ENCODE measurements at places on chromosomes 2 and 18. TPM values are rescaled to one million over a fixed set of nuclear protein-coding genes. Genes with fewer than 3 reads are reported as not detected.

The ANKRD30BL gene
- not detected for polyA plus RNA-seq

The CRIM1 gene
- 15.7 TPM for polyA plus RNA-seq

The MFSD2B gene
- 2.6 TPM for polyA plus RNA-seq

The MERTK gene
- polyA plus RNA-seq, result 4.0 TPM

The CRYGD gene
- not detected for polyA plus RNA-seq

The DAW1 gene
- polyA plus RNA-seq, result 0.08 TPM

The PARD6G gene
- 5.2 TPM for polyA plus RNA-seq

The FN1 gene
- 410 TPM for polyA plus RNA-seq

The PDCD1 gene
- polyA plus RNA-seq, result 0.13 TPM

GRCh38 chr2:73984922-73985307 lies 205 bp downstream of the TET3 start:
- no peak for DNase-seq

DNA sequence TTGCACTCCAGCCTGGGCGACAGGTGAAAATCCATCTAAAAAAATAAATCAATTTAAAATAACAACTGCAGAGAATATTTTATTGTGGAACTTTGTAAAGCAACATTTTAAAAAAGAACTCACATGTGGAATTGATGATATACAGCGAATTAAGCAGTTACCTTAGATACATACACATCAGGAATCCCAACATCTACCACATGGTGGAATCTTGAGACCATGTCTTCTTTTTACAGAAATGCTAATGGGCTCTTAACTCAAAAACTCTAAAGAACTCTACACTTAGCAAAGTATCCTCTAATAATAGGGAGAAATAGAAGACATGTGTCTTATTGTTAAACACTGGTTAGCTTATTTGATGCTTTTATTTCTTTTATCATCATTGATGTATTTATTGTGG lies 373.6 kb downstream of the CDH7 start:
- no peak for DNase-seq

GRCh38 chr2:190528521-190529001 lies 6.0 kb downstream of the NEMP2 start:
- no peak for DNase-seq

- no peak for DNase-seq
These were observed 189.7 kb upstream of the CDH2 start for GRCh38 chr18:28366676-28367075.

DNA sequence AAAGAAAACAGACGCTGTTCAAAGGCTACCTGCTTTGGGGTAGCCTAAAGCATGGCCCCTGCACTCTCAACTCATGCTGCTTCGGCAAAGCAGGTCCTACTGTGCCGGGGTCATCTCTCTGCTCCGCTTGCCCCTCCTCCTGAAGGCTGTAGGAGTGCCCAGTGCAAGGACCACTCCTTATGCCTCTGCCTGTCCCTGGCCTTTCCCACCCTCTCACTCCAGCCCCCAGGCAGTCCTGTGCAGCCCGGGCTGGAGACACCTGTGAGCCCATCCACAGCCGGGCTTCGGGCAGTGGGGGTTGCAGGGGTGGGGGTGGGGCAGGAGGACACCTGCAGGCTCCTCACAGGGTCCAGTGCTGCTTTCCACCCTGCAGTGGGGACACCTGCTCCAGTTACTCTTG lies 69.1 kb downstream of the ACKR3 start:
- DNase-seq, result no peak

GRCh38 chr2:159090514-159091201 lies 122.2 kb downstream of the TANC1 start:
- no peak for DNase-seq

DNA sequence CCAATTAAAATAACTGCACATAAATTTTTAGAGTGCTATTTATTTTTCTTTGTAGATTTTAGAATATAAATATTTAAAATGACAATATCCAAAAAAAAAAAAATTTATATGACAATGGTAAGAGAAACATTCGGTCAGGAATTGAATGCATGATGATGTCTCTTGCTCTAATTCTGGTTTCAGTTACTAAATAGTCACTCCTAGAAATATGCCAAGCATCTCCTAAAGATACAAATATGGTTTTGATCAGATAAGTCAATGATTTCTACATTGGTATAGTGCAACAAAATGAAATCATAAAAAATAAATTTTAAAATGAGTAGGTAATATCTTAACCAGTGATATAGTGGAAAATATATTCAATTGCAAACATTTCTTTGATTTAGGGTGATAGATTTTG lies 95.9 kb upstream of the ACKR3 start:
- DNase-seq, result no peak

DNA sequence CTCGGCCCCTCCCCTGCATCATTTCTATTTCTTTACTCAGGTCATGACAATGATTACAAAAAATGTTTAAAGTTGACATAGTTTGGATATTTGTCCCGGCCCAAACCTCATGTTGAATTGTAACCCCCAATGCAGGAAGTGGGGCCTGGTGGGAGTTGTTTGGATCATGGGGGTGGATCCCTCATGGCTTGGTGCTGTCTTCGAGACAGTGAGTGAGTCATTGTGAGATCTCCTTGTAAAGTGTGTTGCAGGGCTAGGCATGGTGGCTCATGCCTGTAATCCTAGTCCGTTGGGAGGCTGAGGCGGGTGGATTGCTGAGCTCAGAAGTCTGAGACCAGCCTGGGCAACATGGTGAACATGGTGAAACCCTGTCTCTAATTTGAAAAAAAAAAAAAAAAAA lies 9.2 kb upstream of the MAP4K4 start:
- DNase-seq, result no peak

DNA sequence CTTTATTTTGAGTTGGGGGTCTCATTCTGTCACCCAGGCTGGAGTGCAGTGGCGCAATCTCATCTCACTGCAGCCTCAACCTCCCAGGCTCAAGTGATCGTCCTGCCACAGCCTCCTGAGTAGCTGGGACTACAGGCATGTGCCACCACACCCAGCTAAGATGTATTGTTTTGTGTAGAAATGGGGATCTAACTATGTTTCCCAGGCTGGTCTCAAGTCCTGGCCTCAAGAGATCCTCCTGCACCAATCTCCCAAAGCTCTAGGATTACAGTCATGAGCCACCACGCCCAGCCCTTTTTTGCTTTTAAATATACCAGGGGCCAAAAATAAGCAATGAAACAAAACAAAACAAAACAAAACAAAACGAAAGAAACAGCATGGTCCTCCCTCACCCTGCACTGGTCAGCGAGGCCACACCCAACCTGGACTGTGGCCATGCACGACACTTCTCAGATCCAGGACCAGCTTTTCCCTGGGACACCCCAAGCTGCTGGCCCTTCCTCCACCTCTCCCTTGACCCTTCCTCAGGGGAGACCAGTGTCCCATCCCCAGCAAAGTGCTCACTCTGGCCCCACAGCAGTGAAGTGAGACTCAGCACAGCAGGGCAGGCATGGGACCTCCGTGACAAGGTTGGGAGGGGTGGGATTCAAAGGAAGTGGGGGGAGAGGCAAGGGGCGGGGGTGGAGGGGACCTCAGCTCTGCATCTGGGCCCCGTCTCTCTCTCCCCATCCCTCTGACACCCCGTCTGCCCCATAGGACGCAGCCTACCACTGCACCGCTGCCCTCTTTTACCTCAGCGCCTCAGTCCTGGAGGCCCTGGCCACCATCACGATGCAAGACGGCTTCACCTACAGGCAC lies 23.5 kb downstream of the MAL start:
- no peak for DNase-seq

- DNase-seq, result no peak
These were observed 89.3 kb upstream of the OTOS start for GRCh38 chr2:240229603-240230235.

DNA sequence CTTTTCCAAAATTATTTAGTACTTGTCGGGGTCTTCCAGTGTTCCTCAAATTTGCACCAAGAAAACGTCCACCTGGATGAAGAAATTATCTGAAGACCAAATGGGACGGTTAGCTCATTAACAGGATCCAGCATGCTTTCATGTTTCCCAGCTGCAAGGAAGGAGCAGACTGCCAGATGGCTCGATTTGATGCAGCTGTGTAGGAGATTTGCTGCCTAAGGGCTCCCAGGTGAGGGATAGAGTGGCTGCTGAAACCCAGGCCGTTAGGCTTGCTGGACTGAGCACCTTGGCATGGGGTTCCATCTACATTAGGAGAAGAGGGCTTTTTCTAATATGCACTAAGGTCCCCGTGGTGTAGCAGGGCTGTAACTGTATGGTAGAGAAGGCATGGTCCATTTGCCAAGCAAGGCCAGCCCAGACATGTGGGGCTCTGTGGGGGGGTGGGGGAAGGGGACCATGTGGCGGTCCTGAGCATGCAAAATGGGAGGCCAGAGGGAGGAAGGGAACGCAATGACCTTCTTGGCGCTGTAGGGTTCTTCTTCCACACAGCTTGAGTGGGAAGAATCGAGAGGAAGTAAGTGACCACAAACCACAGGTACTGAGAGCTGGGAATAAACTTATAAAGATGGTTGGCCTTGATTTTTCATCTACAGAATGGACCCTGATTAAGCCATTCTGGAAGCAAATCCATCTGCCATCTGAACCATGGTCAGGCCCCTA lies 144.0 kb downstream of the TMEM163 start:
- peak; percentile 16 for DNase-seq

DNA sequence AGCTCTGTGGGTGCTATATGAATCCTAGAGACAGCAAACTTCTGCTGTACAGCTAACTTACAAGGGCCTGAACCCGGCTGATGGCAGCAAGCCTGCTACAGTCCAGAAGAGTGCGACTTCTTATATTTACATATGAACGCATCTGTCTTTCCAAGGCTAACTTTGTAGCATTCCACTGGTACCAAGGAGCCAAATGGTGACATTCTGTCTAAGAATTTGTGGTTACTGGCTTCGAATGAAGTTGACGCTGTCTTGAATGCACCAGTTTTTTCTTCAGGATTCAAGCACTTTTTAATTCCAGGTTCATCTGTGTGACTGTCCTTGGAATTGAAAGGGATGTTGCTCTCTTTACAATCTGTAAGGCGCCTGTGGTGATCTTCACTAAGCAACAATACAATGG lies 42.4 kb downstream of the THUMPD2 start:
- DNase-seq, result no peak

- DNase-seq, result no peak
These were observed 49.6 kb upstream of the PTH2R start for GRCh38 chr2:208356846-208357574.

DNA sequence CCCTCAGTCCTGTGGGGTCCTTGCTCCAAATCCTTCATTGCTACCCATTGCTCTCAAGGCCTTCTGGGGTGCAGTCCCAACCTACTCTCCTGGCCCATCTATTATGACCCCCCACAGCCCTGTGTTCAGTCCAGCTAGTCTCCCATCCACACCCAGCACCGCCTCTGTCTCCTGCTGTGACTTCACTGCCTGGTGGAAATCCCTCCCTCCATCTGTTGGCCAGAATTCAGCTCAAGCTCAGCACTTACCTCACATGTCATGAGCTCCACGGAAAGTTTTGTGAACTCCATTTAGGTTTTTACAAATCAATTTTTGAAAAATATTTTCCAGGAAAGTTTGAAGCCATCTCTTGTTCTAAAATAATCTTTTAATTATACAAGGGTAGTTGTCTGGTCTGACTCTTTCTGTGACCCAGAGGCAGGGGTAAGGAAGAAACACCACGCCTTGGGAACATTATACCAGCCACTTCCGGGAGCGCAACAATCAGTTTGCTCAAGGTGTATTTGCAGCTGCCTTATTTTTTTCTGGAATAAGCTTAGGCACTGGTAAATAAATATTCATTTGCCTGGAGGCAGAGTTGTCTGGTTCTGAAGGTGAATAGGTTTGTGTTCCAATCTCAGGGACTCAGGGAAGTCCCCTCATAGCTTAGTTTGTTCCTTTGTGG lies 110.8 kb downstream of the VIT start:
- DNase-seq, result no peak

DNA sequence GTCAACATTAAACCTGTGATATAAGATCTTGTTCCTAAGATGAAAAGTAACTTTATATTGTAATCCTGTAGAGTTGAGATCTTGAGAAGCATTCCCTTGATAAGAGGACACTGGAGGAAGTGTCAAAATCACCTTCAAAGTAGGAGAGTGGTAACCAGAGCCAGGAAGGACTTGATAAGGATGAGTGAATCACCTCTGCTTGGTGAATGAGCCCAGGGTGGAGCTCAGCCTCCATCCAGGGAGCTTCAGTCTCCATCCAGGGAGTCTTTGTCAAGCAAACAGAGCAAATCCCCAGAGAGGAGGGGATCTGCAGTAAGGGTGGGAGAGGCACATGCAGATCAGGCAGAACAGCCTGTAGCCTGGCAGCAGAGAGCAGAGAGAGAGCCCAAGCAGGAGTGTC lies 167.1 kb upstream of the SIX2 start:
- no peak for DNase-seq

DNA sequence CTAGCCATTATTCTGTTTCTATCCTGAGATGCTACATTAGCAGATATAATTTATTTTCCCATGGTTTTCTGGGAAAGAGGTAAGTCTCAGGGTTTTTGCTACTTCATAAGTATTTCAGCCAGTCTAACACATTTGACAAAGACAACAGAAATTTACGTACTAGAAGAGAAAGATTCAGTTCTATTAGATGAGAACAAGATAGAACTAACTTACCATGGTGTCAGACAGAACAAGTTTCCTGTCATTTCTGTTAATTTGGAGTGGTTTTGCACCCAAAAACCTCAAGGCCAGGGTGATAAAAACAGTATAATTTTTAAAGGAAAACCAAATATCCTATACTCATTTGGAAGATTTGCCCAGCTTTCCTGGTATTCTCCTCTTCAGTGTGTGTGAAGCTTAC lies 15.6 kb downstream of the SLC4A5 start:
- no peak for DNase-seq

- DNase-seq, result no peak
These were observed 110.0 kb downstream of the NEB start for GRCh38 chr2:151624271-151624670.

GRCh38 chr2:213004197-213004821 lies 147.1 kb downstream of the IKZF2 start:
- no peak for DNase-seq

DNA sequence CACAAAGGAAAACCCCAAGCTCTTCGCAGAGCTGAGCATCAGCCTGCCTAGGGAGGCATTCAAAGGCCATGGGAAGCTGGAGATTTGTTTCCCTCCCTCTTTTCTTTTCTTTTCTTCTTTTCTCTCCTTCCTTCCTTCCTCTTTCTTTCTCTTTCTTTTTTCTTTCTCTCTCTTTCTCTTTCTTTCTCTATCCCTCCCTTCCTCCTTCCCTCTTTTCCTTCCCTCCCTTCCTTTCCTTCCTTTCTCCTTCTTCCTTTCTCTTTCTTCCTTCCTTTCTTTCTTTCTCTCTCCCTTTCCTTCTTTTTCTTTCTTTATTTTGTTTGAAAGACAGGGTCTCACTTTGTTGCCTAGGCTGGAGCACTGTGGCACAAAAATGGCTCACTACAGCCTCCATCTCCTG lies 168.4 kb upstream of the ARL4C start:
- no peak for DNase-seq

DNA sequence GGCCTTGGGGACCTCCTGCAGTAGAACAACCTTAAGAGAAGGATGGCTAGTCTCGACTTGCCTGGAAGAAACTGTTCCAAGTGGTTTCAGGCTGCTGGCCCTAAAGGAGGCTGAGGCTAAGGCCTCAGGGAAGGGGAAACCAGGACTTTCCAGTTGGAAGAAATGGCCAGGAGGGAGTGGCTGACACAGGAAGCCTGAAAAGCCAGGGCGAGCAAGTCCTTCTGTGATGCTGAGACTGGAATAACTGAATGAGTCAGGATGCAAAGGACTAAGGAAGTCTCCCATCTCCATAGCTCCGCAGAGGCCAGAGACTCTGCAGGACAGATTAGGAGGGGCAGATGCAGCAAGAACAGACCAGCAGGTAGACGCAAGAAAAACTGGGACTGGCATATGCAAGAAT lies 7.4 kb downstream of the HTRA2 start:
- DNase-seq, result no peak

Measured in forelimb muscle (tissue), 1 donor.